ENCODE measurements at places on chromosomes 7 and 10. TPM values are rescaled to one million over a fixed set of nuclear protein-coding genes. Genes with fewer than 3 reads are reported as not detected.

AKR1C1 gene
- total RNA-seq: 507 TPM

GBX1 gene
- total RNA-seq: 0.17 TPM

STEAP4 gene
- total RNA-seq: not detected

PLXNA4 gene
- total RNA-seq: 1.7 TPM

ERV3-1 gene
- 3.2 TPM for total RNA-seq

GOLGA7B gene
- 4.0 TPM for total RNA-seq

FAM25A gene
- not detected for total RNA-seq

LANCL2 gene
- total RNA-seq: 14.3 TPM

CCL24 gene
- not detected for total RNA-seq

TUBB8 gene
- total RNA-seq: not detected

GALNT17 gene
- total RNA-seq: not detected

PITX3 gene
- 0.27 TPM for total RNA-seq

ODAD2 gene
- not detected for total RNA-seq

ZDHHC4 gene
- 46.9 TPM for total RNA-seq

CNNM1 gene
- total RNA-seq: 23.8 TPM
